ENCODE measurements at places on chromosomes 7 and 10.

DNA sequence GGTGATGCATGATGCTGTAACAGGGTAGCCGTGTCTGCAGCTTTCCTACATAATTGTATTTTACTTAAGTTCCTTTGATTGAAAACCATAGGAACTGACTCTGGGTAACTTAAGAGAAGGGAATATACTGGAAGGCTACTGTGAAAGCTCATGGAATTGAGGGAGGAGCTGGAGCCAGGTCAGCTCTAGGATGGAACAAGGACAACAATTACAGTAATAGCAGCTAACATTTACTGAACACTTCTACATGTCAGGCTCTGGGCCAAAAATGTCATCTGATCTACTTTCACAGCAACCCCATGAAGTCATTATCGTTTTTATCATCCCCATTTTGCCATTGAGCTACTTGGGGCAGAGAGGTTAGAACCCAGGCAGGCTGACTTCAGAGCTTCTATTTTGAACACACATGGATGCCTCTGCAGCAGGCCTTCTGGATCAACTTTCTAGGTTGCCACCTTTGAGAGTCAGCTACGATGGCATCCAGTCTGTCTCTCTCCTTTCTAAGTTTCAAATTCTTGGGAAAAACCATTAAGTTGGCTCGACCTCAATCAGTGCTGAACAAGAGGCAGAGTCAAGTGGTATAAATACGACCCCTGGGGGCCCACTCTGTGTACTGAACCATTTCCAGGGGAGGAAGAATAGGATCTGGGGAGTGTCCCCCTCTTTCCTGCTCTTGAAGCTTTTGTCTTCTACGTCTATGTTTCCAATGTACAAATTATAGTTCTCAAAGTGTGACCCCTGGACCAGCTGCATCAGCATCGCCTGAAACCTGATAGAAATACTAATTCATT, 272.3 kb upstream of the PLPP4 start:
- no peak for DNase-seq

DNA sequence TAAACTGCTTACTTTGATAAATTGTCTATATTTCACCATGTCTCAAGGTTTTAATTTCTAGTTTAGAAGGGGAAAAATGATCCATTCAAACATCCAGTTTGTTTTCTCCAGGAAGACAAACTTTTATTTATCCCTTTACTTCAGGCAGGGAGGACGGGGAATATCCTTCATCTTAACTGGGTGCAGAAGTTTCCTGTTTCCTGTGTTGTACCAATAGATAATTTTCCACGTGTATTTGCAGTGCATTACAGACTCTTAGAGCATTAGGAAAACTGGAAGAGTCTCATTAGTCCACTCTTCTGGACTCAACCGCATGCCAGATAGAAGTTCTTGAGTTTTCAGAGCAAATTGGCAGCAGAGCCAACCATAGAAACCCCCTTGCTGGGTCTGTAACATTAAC, 39.4 kb upstream of the PIP4K2A start:
- no peak for DNase-seq

DNA sequence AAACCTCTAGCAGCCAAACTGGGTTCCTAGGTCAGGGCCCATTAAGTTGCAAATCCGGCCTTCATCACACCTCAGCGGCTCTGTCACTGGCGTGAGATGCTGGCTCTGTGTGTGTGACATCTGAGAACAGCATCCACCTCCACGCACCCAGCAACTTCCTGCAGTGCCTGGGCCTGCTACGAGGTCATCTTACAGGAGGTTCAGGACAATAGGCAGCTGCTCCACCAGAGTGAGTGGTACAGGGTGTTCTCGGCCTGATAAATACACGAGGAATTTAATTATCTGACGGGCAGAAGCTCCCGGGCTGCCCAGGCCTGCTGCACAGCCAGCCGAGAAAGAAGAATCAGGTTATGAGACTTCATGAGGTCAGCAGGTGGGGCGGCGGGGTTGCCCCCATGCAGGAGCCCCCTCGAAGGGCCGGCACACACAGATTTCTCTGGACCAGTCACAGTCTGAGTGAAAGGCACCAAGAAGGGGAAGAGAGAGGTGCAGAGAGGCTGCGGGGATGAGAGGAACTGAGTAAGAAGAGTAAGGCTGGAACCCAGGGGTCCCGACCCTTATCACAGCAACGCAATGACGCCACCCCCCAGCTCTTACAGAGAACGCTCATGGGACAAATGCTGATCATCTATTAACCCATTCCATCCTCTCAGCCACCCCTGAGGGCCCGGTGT, 49.3 kb downstream of the CALML3 start:
- no peak for DNase-seq

DNA sequence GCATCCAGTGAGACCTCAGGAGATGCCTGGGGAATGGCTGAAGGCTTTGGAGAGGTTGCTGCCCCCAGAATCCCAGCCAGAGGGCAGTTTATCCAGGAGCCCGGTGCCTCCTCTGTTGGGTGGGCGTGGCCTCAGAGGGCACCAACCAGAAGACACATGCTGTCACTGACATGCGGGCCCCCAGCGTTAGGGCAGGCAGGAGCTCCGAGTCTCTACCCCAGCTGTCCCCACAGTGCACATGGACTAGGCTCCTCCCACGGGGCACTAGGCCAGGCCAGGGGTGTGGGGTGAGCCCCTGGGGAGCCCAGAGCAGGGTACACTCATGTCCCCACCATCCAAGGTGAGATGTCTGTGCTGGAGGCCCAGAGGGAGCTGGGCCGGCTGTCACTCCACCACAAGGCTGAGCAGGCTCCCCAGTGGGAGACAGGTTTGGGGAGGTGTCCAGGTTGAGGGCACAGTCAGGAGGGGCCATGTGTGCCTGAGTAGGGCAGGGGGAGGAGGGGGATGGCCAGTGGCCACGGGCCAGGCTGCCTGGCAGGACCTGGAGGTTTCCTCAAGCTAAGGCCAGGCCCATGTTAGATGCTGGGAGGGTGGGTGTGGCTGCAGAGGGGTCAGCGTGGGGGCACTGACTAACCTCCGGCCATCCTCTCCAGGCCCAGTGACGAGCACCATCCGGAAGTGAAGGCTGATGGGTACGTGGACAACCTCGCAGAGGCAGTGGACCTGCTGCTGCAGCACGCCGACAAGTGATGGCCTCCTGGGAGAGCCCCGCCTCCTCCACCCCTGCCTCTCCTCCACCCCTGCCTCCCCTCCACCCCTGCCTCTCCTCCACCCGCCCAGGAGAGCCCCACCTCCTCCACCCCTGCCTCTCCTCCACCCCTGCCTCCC, 131.3 kb downstream of the FAM53B start:
- no peak for DNase-seq

DNA sequence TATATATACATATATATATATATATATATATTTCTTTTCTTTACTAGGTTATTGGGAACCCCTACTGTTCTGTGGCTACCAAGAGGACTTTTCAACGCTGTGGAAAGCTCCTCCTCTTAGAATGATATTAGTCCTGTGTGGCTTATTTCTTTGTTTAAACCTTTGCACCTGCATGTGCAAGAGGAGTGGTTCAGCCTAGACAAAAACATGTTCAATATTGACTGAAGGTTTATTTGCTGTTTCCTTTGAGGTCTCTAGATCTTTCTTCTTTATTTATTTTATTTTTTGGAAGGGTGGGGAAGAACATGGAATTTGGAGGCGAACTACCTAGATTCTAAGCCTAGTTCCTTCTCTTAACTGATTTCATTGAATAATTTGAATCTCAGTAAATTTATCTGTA, 118.1 kb downstream of the GNAT3 start:
- DNase-seq = no peak

DNA sequence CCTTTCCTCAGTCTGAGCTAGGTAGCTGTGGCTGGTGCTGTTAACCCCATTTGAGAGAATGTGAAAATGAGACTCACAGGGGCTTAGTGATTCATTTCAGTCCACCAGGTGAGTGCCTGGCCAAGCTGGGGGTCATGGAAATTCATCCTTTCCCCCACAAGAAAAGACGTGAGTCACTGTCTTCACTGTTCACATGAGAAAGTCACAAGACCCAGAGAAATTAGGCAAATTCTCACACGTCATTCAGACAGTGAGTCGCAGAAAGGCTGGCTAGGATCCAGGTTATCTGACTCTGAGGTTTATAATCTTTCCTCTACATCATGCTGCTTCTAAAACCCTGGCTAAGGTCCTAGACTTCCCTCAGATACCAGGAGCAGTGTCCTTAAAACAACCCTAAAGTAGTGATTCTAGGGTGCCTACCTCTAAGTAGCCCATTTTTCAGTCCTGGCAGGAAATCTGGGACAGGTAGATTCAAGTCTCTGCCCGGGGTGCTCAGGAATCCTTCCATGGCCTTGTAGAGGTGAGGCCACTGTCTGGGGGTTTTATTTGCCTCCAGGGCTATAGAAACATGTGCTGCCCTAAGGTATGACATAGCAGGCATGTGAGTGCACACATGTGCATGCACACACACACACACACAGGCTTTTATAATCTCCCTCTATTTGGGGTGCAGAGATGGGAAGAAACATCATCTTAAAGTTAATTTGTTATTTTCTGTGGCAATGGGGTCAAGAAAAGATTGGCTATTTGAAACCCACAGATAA, 427.9 kb upstream of the CELF2 start:
- no peak for DNase-seq

- no peak for DNase-seq
Observed at GRCh38 chr7:130929896-130930659, 196.1 kb upstream of the KLF14 start.

DNA sequence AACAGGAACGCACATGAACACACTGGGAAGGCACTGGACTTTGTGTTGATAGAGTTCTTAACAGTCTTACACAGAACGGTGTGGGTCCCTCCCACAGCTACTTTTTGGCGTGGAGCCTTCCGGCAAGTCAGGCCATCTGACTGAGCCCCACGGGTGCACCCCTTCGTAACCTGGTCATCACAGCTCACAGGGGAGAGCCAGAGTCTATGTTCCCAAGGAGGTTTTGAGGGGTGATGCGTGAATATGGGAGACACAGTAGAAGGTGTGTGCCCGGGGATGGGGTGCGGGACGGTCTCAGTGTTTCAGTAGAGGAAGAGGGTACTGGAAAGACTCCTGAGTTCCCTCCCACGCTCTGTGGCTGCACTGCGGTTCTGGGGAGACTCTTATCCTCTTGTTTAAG, 291.7 kb downstream of the DNAJB6 start:
- no peak for DNase-seq

- DNase-seq = no peak
Observed at GRCh38 chr10:131464789-131465188, 153.3 kb upstream of the TCERG1L start.

DNA sequence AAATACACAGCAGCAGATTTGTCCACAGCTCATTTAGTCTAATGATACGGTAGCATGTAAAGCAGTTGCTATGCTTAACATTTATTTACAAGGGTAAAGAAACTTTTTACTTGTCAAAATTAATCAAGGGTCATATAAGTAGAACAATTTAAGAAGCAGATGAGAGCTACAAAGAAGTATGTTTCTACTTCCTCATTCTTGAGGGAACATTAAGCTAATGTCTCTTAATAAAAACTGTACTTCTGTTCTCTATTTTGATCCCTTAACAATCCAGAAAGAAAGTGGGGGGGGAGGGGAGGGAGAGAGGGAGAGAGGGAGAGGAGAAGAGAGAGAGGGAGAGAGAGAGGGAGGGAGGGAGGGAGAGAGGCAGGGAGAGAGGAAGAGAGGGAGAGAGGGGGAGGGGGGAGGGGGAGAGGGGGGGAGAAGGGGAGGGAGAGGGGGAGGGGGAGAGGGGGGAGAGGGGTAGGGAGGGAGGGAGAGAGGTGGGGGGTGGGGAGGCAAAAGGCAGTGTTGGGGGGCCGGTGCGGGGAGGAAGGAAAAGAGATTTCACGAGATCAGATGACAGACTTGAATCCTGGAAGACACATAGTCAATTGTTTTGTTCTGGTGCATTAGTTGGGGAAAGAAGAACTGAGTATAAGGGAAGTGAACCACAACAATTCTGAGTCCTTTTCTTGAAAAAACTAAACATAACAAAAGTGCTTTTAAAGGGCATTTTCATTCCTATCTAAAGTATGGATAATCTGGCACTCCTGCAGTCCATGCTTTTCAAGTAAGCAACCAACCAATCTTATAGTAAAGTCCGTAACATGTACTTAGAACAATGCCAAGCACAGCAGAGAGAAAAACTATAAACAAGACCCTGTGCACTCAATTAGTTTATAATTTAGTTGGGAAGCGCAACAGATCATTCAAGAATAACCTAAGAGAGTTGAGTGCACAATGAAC, 128.0 kb downstream of the USP6NL start:
- no peak for DNase-seq

- DNase-seq = no peak
Observed at GRCh38 chr7:132019703-132020102, 463.3 kb upstream of the PODXL start.

DNA sequence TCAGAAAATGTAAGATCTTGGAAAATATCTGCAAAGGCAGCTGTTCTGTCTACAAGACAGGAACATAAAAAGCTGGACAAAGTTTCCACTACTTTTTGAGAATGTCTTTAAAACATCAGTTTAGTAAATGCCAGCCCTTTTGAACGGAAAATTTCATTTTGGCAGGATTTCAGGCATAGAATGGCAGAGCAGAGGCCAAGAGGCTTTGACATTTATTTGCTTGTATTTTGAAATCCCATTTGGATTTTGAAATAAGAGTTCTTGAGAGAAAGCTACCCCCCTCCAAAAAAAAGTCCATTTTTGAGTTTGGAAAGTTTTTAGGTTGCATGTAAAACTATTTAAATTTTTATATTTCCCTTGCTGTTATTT, 3.1 kb upstream of the ETV1 start:
- DNase-seq = no peak

DNA sequence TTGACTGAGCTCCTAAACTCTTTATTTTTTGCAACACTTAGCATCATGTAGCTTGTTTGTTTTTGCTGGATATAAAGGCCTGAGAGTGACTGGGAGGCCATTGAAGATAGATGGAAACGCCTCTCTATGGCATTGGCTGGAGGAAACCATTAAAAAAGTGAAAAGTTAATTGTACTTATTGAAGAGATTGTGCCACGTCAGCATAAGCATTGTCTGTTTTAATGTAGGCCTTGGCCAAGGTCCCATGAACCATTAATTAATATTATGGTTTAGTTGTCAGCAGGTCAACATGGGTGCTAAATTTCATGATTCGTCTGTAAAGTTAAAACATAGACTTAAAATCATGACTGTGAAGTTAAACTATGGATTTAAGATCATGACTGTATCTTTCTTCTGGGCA, 178.6 kb downstream of the GATA3 start:
- no peak for DNase-seq

- DNase-seq = no peak
Observed at GRCh38 chr10:89332123-89332633, 4.4 kb downstream of the IFIT3 start.

- DNase-seq = no peak
Observed at GRCh38 chr10:8544057-8544380, 489.5 kb downstream of the GATA3 start.

GRCh38 chr10:73819513-73820093, 8.2 kb upstream of the NDST2 start:
- no peak for DNase-seq

- no peak for DNase-seq
Observed at GRCh38 chr7:27873981-27874957, 134.3 kb downstream of the TAX1BP1 start.

DNA sequence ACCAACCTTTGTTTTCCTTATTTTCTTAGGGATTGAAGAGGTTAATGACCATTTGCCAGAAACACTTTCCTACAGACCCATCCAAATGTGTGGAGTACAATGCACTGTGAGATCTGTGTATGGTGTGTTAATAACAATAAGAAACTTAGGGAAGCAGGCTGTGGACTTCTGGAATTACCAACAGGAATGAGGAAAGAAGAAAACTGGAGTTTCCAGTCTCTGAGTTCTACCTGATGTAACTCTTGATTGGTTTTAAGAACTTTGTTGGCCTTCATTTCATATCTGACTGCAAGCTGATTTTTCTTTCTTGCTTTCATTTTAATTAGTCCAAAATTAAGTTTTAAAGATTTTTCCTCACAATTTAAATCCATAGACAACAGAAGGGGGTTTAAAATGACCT, 43.5 kb downstream of the PRPF18 start:
- DNase-seq = no peak
